ENCODE measurements at places on chromosomes 4 and X.

- 0 out of 2 replicates have a peak, but pooled peaks cover 4% of the 10 kb centered on the region for H3K4me1 ChIP-seq
- H3K27me3 ChIP-seq: no peaks in the 10 kb centered on the region
- H3K36me3 ChIP-seq: no peaks in the 10 kb centered on the region
- no peak overlapping the region for H3K4me3 ChIP-seq
Observed at GRCh38 chr4:150816491-150816890, 198.6 kb downstream of the LRBA start.

DNA sequence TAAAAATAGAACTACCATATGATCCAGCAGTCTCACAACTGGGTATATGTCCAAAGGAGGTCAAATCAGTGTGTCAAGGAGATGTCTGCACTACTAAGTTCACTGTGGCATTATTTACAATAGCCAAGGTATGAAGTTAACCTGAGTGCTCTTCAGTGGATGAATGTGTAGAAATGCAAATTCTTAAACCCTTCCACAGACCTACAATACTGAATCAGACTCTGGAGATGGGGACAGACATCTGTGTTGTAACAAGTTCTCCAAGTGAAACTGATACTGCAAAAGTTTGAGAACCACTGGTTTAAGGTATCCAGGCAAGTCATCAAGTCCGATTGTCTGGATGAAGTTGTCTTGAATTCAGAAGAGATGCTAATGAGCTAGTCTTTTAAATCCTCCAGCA lies 38.5 kb downstream of the SMAD1 start:
- H3K36me3 ChIP-seq: peaks cover 3% of the 10 kb centered on the region
- no peaks in the 10 kb centered on the region for H3K27me3 ChIP-seq
- no peaks in the 10 kb centered on the region for H3K4me1 ChIP-seq
- DNase-seq: no peak
- H3K27ac ChIP-seq: no peak overlapping the region

GRCh38 chr4:99827454-99827853 lies 10.8 kb downstream of the DAPP1 start:
- H3K27ac ChIP-seq: no peak overlapping the region
- H3K4me3 ChIP-seq: no peak overlapping the region
- DNase-seq: no peak
- no peaks in the 10 kb centered on the region for H3K36me3 ChIP-seq

GRCh38 chr4:2292646-2293108 lies 30.8 kb upstream of the MXD4 start:
- no peaks in the 10 kb centered on the region for H3K27me3 ChIP-seq
- no peaks in the 10 kb centered on the region for H3K4me1 ChIP-seq
- H3K4me3 ChIP-seq: no peak overlapping the region
- H3K27ac ChIP-seq: no peak overlapping the region
